ENCODE measurements at places on chromosomes 3 and 15. TPM values are rescaled to one million over a fixed set of nuclear protein-coding genes. Genes with fewer than 3 reads are reported as not detected.

DNA sequence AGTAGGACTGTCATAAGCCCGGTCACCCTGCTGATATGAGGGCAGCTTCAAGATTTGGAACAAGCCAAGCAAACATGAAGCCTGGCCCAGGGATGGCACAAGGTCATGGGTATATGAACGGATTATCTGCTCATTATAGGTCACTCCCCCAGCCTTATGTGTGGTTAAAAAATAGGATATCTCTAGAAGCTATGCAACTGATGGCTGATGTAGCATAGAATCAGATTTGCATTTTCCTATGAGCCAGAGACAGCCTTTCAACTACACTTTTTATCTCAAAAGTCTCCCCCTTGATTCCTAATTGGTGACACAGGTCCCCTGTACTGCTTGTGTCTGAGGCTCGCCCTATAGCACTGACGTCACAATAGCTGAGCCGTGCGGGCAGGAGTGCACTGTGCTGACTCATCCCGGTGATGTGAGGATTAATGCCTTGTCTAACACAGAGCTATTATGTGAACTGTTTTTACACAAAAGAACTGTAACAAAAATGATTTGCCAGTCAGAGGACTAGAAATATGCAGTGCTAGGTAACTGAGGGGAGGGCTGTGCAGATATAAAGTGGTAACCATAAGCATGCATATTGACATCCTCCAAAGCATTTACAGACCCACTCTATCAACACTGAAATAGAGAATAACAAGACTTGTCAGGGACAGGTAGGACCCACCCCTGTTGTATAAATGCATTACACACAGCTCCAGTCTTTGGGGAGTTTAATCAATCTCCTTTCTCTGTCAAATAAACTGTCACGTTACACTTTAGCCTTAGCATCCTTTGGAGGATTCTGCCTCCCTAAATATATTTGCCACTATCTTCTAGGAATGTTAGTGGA lies 204.9 kb downstream of the TIGIT start:
- no peaks in the 10 kb centered on the region for H3K36me3 ChIP-seq
- peaks cover 28% of the 10 kb centered on the region for H3K4me1 ChIP-seq
- no peak overlapping the region for H3K27ac ChIP-seq
- H3K27me3 ChIP-seq = no peaks in the 10 kb centered on the region

- DNase-seq = no peak
- H3K36me3 ChIP-seq = peaks cover 5% of the 10 kb centered on the region
- peaks cover 23% of the 10 kb centered on the region for H3K4me1 ChIP-seq
- peak overlapping the region; percentile 99 for H3K27ac ChIP-seq
- H3K4me3 ChIP-seq = peak overlapping the region; percentile 88
Observed at GRCh38 chr3:51500632-51501131, 867 bp upstream of the DCAF1 start.

DNA sequence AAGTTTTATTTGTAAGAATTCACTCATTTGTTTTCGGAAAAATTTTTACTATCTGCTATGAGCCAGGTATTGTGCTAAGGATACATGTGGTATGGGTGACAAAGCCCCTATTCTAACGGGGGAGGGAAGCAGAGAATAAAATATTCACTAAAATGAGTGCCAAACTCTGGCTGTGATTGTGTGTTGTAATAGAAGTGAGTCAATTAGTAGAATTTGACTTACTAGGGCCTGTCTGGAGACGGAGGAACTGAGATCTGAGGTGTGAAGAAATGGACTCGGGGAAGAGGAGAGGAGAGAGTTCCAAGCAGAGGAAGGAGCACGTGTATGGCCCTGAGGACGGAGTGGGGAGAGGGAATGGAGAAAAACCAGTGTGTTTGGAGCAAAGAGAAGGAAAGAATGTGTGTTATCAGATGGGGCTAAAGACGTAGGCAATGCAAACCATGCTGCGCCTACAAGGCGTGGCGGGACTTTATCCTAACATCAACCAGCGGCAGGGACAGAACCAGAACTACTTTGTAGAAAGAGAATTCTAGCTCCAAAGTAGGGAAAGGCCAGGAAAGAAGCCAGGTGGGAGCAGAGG lies 89.1 kb downstream of the OSBPL10 start:
- DNase-seq = no peak
- H3K4me3 ChIP-seq = peak overlapping the region; percentile 82
- H3K36me3 ChIP-seq = peaks cover 16% of the 10 kb centered on the region
- H3K27ac ChIP-seq = peak overlapping the region; percentile 9
- H3K27me3 ChIP-seq = no peaks in the 10 kb centered on the region

DNA sequence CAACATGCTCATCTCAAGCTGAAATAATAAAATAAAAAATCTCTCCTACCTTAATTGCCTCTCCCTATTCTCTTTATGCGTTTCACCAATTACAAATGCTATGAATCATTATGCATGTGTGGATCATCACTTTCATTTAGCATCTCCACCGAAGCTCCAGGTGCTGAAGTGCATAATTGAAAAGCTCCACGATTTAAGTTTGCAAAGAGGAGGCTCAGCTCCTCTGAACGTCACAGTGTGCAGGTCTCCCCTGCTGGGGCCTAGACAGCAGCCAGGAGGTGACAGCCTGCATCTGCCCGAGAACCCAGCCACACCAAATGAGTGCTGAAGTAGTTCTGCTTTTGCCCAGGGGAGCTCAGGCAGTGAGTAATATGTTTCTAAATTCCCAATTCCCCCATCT lies 60.5 kb upstream of the GLCE start:
- DNase-seq = no peak
- H3K27ac ChIP-seq = no peak overlapping the region

- no peak overlapping the region for H3K4me3 ChIP-seq
- DNase-seq = no peak
- no peaks in the 10 kb centered on the region for H3K27me3 ChIP-seq
- no peaks in the 10 kb centered on the region for H3K36me3 ChIP-seq
- H3K27ac ChIP-seq = no peak overlapping the region
Observed at GRCh38 chr3:99938270-99938911, 120.7 kb downstream of the CMSS1 start.

- no peak overlapping the region for H3K4me3 ChIP-seq
- H3K4me1 ChIP-seq = no peaks in the 10 kb centered on the region
- DNase-seq = no peak
- no peak overlapping the region for H3K27ac ChIP-seq
Observed at GRCh38 chr3:171564748-171565480, 104.7 kb upstream of the TNIK start.

DNA sequence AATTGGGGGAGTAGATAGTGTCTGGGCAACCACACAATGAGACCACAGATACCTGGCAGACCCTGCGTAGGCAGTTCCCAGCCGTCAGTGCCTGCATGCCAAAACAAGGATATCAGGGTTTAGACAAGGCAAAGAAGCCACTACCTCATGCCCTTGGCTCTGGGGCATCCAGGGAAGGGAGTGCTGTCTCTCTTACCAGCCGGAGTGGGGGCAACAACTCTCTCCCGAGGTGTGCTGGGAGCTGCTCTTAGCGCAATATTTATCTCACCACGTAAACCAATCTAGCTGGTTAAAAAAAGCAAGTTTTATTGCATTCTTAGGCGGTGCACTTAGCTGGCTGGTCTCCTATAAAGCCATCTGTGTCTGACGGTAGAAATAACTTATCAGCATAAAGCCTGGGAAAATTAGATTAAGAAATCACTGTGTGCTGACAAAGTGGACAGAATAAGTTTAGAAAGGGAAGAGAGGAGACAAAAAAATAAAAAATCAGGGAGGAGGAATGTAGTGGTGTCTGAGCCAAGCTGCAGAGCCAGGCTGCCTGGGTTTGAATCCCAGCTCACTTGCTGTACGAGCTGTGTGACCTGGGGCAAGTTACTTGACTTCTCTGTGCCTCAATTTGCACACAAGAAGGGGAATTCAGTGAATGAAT lies 273.2 kb downstream of the PDZRN3 start:
- H3K36me3 ChIP-seq = no peaks in the 10 kb centered on the region
- H3K4me1 ChIP-seq = no peaks in the 10 kb centered on the region
- H3K4me3 ChIP-seq = no peak overlapping the region
- H3K27me3 ChIP-seq = peaks cover 9% of the 10 kb centered on the region
- no peak for DNase-seq
- no peak overlapping the region for H3K27ac ChIP-seq

DNA sequence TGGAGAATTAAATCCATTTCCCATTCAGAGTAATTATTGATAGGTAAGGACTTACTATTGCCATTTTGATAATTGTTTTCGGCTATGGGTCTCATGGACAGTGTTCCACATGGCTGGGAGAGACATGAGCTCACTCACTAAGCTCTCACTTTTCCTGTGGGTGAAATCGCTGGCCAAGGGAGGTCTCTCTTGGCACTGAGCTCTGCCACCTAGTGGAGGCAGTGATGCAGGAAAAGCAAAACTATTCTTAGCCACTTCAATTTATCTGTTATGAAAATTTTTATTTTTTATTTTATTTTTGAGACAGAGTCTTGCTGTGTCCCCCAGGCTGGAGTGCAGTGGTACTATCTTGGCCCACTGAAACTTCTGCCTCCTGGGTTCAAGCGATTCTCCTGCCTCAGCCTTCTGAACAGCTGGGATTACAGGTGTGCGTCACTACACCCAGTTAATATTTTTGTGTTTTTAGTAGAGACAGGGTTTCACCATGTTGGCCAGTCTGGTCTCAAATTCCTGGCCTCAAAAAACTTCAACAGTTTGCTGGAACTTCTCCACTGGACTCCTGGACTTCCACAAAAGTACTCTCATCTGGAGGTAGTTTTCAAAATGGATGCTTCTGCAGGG lies 4.7 kb upstream of the RNF13 start:
- H3K27me3 ChIP-seq = no peaks in the 10 kb centered on the region
- no peak overlapping the region for H3K27ac ChIP-seq
- H3K4me3 ChIP-seq = no peak overlapping the region
- peak; percentile 58 for DNase-seq

DNA sequence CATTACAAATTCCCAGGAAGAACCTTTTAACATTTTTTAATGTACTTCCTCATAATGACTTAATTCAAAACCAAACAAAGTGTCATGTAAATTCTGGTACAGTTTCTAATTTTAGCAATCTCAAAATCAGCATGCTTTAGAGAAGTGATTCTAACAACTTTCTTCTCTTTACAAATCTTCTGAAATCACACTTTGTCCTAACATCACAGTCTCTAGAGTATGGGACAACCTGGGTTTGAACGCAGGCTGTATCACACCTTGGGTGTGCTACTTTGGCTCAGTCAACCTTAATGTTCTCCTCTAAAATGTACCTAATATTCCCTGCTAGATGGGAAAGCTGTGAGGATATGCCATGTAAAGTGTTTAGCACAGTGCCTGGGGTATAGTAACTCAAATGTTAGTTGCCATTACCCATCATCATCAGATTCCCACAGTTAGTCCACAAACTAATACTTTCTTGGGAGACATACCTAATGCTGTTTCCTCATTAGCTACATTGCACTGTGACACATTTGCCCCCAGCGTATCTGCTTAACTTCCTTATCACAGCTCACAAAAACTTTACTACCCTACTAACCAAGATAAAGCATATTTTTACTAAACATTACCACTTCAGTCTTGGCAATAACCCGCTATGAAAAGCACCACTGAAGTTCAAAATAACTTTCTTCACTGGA lies 3.1 kb downstream of the TSPAN3 start:
- H3K36me3 ChIP-seq = peaks cover 8% of the 10 kb centered on the region
- peak; percentile 55 for DNase-seq
- H3K27ac ChIP-seq = peak overlapping the region; percentile 87
- peak overlapping the region; percentile 85 for H3K4me3 ChIP-seq

- peaks cover 10% of the 10 kb centered on the region for H3K27me3 ChIP-seq
- DNase-seq = no peak
- no peak overlapping the region for H3K4me3 ChIP-seq
- no peaks in the 10 kb centered on the region for H3K36me3 ChIP-seq
- peaks cover 11% of the 10 kb centered on the region for H3K4me1 ChIP-seq
Observed at GRCh38 chr15:40959331-40960141, 6.3 kb downstream of the CHAC1 start.

GRCh38 chr3:130968221-130968620 lies 58.4 kb downstream of the ASTE1 start:
- no peaks in the 10 kb centered on the region for H3K27me3 ChIP-seq
- no peak for DNase-seq
- peaks cover 43% of the 10 kb centered on the region for H3K36me3 ChIP-seq
- H3K4me3 ChIP-seq = no peak overlapping the region

- no peaks in the 10 kb centered on the region for H3K36me3 ChIP-seq
- no peak for DNase-seq
- H3K27me3 ChIP-seq = no peaks in the 10 kb centered on the region
- H3K4me1 ChIP-seq = peaks cover 78% of the 10 kb centered on the region
- H3K4me3 ChIP-seq = no peak overlapping the region
- H3K27ac ChIP-seq = no peak overlapping the region
Observed at GRCh38 chr3:50248387-50248786, 12.4 kb downstream of the GNAI2 start.

CHDH gene
- polyA plus RNA-seq = 0.03 TPM

TRIM59 gene
- polyA plus RNA-seq = 2.9 TPM

NPHP3 gene
- 5.3 TPM for polyA plus RNA-seq

TTC23 gene
- 1.1 TPM for polyA plus RNA-seq

TGM4 gene
- 0.09 TPM for polyA plus RNA-seq

Data from naive B cell (primary cell).